Cerebellar nuclear complex (tissue), 1 donor: ENCODE measurements at places on chromosomes 13 and 19.
A peak's percentile ranks its signal among the peaks of the same experiment; 100 is the strongest.

GRCh38 chr13:94286581-94286980 lies 192.9 kb downstream of the DCT start:
- DNase-seq, result no peak

- no peak for DNase-seq
These were observed 20.4 kb upstream of the OBI1 start for GRCh38 chr13:78679329-78679728.

GRCh38 chr13:35953537-35954206 lies 177.5 kb downstream of the DCLK1 start:
- peak; percentile 97 for DNase-seq

- DNase-seq, result no peak
These were observed 2.5 kb downstream of the LIPE start for GRCh38 chr19:42424712-42425131.

DNA sequence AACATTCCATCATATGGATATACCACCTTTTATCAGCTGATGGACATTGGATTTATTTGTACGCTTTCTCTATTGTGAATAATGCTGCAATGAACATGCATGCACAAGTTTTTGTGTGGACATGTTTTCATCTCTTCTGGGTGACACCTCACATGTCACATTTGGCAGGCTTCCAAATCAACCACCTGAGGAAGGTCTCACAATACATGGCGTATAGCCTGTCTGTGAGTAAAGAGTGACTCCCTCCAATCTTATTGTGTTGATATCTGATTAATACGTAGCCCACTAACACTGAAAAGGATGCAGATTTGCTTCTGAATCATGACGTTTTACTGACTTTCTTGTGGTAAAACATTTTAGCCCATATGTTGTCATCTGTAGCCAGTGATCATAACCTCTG lies 61.1 kb downstream of the SLC15A1 start:
- DNase-seq, result no peak

- DNase-seq, result no peak
These were observed 31.3 kb upstream of the ZMYM2 start for GRCh38 chr13:19927117-19927748.

DNA sequence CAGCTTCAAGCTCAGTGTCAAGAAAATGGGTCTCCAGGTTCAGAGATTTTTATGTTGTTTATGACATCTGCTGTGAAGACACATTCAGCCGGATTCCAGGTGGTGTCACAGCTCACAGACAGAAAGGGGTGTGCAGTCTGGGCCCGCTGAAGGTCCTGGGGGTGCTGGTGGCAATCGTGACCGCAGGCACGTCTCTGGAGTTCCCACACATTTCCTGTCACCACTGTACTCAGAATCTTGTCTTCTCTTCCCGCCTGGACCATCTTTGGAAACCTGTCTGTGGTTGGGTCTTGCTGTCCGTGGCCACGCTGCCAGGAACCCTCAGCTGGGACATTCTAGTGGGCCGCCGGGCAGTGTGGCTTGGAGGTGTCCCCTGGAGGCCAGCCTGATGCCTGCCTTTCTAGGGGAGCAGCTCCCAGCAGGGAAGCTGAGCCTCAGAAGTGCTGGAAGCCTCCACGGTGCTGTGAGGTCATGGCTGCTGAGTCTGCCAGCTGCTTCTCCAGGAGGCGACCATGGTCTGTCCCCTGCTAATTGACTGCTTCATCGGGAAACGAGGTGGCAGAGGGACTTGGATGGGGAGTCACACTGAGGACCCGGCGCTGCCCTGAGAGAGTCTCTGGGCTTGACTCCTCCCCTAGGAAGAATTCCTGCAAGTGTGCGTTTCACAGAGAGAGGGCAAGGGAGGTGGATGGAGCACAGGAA lies 3.7 kb downstream of the TEX29 start:
- DNase-seq, result no peak

DNA sequence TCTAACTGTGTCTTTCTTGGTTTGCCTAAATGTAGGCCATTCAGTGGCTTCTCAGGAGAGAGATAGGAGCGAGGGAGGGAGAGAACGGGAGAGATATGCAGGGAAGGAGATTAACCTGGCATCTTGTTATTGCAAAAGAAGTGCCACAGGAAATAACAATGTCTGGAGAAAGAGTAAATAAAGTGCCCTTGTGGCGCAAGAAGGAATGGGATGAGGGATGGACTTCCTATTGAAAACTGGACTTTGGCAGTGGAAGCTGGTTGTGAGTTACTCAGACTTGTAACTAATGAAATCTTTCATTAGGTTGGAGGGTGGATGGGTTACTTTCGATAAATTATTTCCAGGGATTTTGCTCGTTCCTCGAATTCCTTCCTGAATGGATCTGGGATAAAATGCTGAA lies 136.1 kb downstream of the LACC1 start:
- no peak for DNase-seq

- DNase-seq, result no peak
These were observed 334.4 kb downstream of the PCDH9 start for GRCh38 chr13:66895780-66896179.

- DNase-seq, result no peak
These were observed 637.2 kb upstream of the MIR17HG start for GRCh38 chr13:90710164-90710759.

DNA sequence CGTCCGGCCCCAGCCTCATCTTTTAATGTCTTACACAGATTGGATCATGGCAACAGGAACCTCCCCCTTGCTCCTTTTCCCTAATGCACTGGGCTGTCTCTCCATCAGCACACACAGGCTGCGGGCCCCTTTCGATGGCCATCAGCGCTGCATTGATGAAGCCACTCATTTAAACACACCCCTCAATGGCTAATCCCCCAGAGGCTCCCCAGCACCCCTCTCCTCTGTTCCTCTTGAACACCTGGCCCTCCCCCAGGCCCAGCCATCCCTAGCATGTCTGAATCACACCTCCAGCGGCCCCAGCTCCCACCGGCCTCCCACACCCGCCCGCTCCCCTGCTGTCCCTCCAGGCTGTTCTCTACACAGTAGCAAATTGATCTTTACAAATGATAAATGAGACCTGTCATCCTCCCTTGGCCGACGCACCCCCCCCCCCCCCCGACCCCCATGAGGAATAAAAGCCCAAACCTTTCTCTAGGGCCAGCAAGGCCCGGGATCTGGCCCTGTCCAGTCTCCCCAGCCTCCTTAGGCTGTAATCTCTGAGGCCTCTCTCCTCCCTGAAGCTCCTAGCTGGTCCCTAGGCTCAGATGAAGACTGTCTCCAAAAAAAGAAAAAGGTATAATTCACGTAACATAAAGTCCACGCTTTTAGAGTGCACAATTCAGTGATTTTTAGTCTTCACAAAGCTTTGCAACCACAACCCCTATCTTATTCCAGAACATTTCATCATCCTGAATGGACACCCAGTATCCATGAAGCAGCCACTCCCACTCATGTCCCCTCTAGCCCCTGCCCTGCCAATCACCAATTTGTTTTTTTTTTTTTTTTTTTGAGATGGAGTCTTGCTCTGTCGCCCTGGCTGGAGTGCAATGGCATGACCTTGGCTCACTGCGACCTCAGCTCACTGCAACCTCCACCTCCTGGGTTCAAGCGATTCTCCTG lies 7.4 kb downstream of the RPL28 start:
- DNase-seq, result no peak

GRCh38 chr19:34577531-34578101 lies 96.1 kb downstream of the WTIP start:
- no peak for DNase-seq

GRCh38 chr19:54959840-54960239 lies 6.3 kb upstream of the NLRP2 start:
- DNase-seq, result no peak

GRCh38 chr13:50348371-50348770 lies 333.1 kb downstream of the KCNRG start:
- DNase-seq, result no peak

GRCh38 chr13:21362741-21363140 lies 96.4 kb downstream of the ZDHHC20 start:
- no peak for DNase-seq

GRCh38 chr19:40270362-40271089 lies 14.6 kb downstream of the AKT2 start:
- DNase-seq, result peak; percentile 86

- DNase-seq, result no peak
These were observed 343.9 kb downstream of the OXGR1 start for GRCh38 chr13:96650301-96650886.

DNA sequence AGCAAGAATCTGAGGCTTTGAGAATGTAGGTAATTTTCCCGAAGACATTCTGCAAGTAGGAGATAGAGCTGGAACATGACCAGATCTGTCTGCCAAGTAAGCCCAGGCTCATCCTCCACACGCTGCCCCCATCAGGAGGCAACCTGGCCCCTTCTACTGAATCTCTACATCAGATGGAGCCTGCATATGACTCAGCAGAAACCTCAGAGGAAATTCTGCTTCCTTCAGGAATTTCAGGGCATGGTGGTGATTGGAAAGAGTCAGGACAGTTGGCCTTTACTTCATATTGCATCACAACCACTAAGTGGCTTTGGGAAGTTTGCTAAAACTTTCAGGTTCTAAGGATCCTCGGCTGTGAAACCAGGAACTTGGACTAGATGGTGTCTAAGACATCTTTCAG lies 85.2 kb downstream of the LRRC63 start:
- no peak for DNase-seq

GRCh38 chr13:59672445-59672844 lies 491.3 kb downstream of the DIAPH3 start:
- no peak for DNase-seq

- no peak for DNase-seq
These were observed 2.8 kb downstream of the COL4A2 start for GRCh38 chr13:110309661-110310524.

DNA sequence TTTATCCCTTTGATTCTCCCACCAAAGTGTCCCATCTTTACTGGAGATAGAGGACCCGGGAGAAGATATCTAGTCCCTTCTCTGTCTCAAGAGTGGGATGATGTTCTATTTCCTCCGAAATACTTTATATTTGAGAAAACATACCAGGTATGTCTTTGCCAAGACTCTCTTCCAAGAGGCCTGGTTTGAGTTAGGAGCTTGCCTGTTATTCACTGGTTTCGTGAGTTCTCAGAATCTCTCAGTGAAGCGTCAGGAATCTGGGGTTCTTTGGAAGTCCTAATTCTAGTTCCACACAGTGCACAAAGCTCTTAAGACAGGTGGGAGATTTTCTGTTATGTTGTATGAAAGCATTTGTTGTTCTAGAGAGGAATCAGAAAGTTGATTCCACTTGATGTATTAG lies 182.0 kb downstream of the DNAJC15 start:
- no peak for DNase-seq

- no peak for DNase-seq
These were observed 2.0 kb downstream of the SPART start for GRCh38 chr13:36344173-36344572.

DNA sequence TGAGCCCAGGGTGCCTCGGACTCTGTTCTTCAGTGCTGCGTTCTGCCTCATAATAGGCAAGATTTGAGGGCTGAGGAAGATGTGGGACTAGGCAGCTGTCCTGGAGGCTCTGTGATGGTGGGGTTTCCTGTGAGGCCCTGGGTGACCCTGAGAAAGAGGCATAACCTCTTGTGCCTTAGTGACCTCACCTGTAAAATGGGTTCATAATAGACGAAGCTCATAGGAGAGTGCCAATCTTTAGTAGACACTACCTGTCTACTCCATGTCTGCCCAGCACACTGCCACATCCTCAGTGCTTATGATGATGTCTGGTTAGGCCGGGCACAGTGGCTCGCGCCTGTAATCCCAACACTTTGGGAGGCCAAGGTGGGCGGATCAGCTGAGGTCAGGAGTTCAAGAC lies 23.4 kb downstream of the RRAS start:
- DNase-seq, result no peak

GRCh38 chr19:57820599-57820998 lies 5.9 kb upstream of the ZNF552 start:
- DNase-seq, result no peak

DNA sequence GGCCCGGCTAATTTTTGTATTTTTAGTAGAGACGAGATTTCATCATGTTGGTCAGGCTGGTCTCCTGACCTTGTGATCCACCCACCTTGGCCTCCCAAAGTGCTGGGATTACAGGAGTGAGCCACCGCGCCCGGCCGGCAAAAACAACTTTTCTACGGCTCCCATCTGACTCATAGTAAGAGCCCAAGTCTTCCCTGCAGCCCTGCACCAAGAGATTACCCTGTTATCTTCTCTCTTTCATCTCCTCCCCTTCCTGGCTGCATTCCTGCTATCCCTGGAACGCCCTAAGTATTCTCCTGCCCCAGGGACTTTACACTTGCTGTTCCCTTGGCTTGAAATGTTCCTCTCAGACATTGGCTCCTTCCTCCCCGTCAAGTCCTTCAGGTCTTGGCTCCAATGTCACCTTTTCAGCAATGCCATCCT lies 6.6 kb downstream of the AP2S1 start:
- DNase-seq, result no peak

DNA sequence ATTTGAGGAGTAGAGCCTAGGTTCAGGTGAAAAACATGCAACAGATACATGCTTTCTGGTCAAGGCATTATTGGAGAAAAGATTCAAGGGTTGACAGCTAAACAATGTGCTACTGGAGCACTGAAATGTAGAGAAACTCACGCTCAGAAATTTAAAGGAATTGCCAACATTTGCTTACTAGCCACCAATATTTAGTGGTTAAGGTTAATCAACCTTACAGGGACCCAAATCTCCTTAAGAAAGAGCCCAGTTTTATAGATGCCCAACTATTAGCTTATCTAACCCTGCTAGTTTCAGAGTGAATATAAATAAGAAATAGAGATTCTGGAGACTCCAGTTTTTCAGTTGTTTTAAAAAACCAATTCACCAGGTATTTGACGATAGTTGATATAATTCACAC lies 203.6 kb downstream of the DACH1 start:
- DNase-seq, result no peak

DNA sequence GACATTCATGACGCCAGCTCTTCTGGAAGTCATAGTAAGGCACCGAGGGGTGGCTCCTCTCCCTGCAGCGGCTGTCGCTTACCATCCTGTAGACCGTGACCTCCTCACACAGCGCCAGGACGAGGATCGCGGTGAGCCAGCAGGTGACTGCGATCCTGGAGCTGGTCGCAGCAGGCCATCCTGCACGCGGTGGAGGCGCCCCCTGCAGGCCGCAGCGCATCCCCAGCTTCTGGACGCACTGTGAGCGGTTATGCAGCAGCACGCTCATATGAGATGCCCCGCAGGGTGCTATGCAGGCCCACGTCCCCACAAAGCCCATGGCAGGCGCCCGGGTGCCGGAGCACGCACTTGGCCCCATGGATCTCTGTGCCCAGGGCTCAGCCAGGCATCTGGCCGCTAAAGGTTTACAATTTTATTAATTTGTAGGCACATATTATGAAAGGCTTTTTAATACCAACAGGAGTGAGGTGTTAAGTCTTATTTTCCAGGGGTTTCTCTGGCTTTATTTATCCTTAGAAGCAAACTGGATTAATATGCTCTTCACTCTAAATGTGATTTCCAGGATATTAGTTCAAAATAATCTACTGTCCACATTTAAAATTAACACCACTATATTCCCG lies 35.6 kb upstream of the PSPC1 start:
- no peak for DNase-seq

- DNase-seq, result no peak
These were observed 166.6 kb downstream of the PTPRS start for GRCh38 chr19:5173993-5174392.

GRCh38 chr19:29467824-29468401 lies 57.9 kb upstream of the VSTM2B start:
- DNase-seq, result no peak

GRCh38 chr13:20431080-20431479 lies 94.6 kb downstream of the CRYL1 start:
- no peak for DNase-seq

- no peak for DNase-seq
These were observed at the start of gene HSD17B14 for GRCh38 chr19:48836089-48837017. TSS of gene HSD17B14 (minus strand) at chr19:48836491. CDS start at chr19:48836411, 80 bp downstream.
